Right renal pelvis (tissue), 4 donors: ENCODE measurements at places on chromosomes 11 and 22. TPM values are rescaled to one million over a fixed set of nuclear protein-coding genes. Genes with fewer than 3 reads are reported as not detected.

DNA sequence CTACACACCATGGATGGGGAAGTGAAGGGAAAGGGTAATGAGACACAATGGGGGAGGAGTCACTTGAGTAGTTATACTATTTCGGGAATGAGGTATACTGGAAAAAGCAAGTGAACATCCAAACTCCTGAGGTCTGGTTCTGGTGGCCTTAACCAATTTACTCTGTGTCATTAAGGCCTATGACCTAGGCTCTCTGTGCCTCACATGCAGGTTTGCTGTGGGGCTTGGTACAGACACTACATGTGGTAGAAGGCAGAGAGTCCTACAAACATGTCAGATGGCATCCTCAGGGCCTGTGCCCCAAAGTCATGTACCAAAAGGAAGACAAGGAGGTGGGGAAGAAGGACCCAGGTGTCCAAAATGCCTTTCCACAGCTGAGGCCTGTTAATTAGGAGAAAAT is 98.9 kb downstream of the TRIM29 start:
- DNase-seq, result no peak

DNA sequence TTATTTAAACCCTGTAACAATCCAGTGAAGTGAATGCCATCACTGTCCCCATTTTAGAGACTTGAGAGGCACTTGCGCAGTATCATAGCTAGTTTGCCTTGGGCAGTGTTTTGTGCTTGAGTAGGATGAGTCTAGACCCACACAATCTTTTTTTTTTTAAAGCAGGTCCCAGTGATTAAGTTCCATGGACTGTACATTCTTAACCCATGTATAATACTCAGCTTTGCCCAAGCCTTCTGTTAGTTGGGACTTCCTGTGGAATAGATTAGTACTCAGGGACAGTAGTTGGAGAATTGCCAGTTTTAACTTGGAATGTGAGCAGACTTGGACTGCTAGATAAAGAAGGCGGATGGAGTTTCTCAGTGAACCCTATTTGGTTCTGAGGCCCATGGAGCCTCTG is 108.6 kb upstream of the RASSF10 start:
- DNase-seq, result no peak

- no peak for DNase-seq
Observed at GRCh38 chr11:9956483-9956882, 292.6 kb downstream of the SWAP70 start.

DNA sequence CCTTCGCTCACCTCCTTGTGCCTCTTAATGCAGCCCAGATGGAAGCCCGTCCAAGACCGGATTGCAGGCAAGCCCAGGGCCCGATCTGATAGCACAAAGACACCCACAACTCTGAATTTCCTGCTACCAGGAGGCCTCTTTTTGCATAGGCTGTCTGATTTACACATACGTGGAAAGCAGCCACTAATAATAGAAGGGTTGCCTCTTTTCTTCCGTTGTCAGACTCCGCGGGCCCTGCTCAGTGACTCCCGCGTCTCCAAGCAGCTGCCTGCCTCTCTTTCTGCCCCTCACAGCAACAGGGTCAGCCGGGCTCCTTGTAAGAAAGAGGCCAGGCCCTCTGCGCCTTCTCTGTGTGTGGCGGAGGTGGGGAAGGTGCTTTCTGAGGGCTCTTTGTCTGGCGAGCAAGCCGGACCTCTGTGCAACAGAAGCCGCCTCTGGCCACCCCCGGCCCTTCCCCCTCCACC is 26.7 kb downstream of the FLI1 start:
- DNase-seq, result no peak

CBLIF gene
- polyA plus RNA-seq, result not detected

MS4A2 gene
- not detected for polyA plus RNA-seq

- DNase-seq, result no peak
Observed at GRCh38 chr11:12986194-12986898, 22.8 kb upstream of the RASSF10 start.

DNA sequence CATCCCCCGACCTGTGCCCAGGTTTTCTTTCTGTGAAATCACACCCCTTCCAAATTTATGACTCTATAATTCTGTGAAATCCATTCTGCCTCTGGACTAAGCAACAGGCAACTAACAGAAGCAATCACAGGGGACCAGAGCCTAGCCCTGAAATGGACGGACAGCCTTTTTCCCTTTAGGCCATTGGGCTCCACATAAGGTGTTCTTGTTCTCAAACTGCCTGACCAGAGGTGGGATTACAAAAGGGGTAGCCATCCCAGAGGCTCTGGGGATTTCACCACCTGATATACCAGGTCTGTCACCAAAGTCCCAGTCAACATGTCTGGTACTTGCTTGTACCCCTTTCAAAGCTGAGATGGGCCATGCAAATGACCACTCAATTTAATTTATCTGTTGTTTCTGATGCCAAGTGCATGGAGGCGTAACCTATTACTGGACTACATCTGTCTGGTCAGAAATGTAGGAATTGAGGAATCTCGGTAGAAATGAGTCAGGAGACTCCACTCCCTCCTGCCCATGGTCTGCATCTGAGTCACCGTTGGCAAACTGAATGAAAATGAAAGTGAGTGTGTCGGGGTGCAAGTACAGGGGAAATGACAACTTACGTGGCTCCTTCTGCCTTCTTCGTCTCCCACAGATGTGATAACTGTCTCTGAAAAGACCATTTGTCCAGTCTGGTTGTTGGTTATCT is 10.2 kb downstream of the DKK3 start:
- no peak for DNase-seq

GRCh38 chr22:40368016-40368415 is 2.4 kb upstream of the SGSM3 start:
- no peak for DNase-seq
